ENCODE measurements at places on chromosomes 13 and 19.

- no peak for DNase-seq
These were observed 1249.4 kb upstream of the SLC10A2 start for GRCh38 chr13:104315606-104316005.

DNA sequence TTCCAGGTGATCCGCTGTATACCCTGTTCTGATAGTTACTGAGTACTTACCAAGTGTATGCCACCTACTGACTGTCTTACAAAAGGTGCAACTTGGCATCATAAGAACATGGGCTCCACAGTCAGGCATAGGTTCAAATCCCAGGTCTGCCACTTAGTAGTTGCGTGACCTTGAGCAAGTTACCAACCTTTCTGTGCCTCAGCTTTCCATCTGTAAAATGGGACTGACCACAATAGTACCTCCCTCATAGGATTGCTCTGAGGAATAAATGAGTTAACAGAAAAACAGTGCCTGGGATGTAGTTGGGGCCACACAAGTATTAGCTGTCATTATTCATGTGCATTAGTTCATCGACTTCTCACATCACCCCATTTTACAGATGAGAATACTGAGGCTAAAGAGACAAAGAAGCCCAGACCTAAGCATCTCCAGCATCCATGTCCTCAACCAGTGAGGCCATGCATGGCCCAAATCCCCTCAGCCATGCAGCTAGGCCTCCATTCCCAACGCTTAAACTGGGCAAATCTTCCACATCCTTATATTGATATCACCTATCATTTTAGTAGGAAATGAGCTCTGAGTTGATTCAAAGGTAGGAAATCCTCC is 51.3 kb upstream of the UBE2L5 start:
- DNase-seq: no peak

DNA sequence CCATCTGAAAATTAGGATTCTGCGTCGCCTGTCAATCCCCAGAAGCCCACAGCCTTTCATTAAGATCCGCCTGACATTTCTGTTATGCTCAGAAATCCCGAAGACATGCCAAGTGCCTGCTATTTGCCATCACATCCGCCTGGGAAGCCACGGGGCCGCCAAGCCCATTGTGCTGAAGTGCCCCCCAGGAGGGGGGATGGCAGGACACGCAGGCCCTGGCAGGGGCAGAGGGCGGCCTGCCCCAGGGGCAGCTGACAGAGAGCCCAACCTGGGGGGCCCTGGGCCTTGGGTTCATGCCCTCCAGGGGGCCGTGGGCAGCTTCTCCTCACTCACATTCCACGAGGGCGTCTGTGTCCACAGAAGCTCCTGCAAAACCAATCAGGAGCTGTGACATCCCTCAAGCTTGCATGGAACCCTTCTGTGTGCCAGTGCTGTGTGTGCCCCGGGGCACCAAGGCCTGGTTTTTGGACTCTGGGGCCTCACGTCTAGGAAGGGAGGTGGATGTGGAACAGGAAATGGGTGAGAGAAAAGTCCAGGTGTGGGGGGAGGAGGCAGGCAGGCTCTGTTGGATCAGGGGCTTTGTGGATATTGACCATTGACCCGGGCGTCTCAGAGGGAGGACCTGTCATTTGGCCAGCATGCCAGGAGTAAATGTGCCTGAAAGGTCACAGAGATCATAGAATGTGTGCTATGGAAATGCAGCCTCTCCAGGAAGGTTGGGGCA is 122.9 kb downstream of the URI1 start:
- DNase-seq: no peak

DNA sequence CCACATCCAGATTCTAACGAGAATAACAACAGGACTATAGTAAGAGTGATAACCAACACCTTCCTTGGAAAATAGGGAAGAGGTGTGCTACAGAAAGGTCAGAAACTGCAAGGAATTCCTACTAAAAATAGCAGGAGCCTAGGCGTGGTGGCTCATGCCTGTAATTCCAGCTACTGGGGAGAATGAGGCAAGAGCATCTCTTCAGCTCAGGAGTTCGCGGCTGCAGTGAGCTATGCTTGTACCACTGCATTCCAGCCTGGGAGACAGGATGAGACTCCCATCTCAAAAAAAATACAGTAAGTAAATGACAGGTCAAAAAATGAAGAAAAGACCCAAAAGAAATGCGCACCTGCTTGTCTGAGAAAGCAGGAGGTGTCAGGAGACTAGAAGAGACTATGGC is 101.5 kb upstream of the TSHZ3 start:
- DNase-seq: no peak

DNA sequence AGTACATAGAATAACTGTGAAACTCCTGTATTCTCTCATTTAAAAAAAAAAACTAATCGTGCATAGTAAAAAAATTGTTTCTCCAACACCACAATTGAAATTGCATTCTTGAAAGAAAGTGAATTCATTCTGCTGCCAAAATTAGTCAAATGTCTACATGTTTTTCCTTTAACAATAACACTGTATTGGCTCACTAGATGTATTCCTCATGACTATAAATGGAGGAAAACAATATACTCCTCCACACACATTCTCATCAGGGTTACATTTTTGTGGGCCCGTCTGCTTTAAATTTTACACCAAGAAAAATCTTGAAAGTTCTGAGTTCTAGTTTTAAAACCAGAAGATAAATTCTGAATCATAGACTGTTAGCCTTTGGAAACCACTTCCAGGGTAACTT is 233.6 kb downstream of the KLF12 start:
- DNase-seq: no peak

GRCh38 chr19:32458500-32459123 is 53.0 kb downstream of the DPY19L3 start:
- no peak for DNase-seq

All from activated naive CD8-positive, alpha-beta T cell treated with anti-CD3 and anti-CD28 coated beads, Interleukin-2, amount 50 U/mL, for 16 hours (primary cell).